ENCODE measurements at places on chromosomes 11 and 22. TPM values are rescaled to one million over a fixed set of nuclear protein-coding genes. Genes with fewer than 3 reads are reported as not detected.

OR2D2 gene
- not detected for total RNA-seq

SMIM35 gene
- total RNA-seq, result not detected

APOA4 gene
- total RNA-seq, result not detected

NLRP6 gene
- total RNA-seq, result not detected

C11orf52 gene
- total RNA-seq, result 0.60 TPM

IL18 gene
- 5.3 TPM for total RNA-seq

C1QTNF4 gene
- 0.20 TPM for total RNA-seq

SCN2B gene
- total RNA-seq, result 0.29 TPM

RAB38 gene
- 3.2 TPM for total RNA-seq

CDHR5 gene
- total RNA-seq, result not detected

OR8G1 gene
- not detected for total RNA-seq

ZBTB16 gene
- total RNA-seq, result 0.36 TPM

ZNF280B gene
- 4.0 TPM for total RNA-seq

OR5P2 gene
- total RNA-seq, result 1.4 TPM

MUC5AC gene
- not detected for total RNA-seq

FGF19 gene
- total RNA-seq, result not detected

TBX1 gene
- total RNA-seq, result 6.8 TPM

KLHL35 gene
- 0.87 TPM for total RNA-seq

TRIM49B gene
- not detected for total RNA-seq

MRGPRF gene
- 4.1 TPM for total RNA-seq

ME3 gene
- 26.5 TPM for total RNA-seq

ELF5 gene
- not detected for total RNA-seq

OR6A2 gene
- total RNA-seq, result 0.09 TPM

OLFML1 gene
- not detected for total RNA-seq

YPEL4 gene
- total RNA-seq, result 0.62 TPM

SEPTIN5 gene
- total RNA-seq, result 7.3 TPM

NXPE2 gene
- total RNA-seq, result 0.11 TPM

ADORA2A gene
- total RNA-seq, result 3.9 TPM

NCAM1 gene
- 17.4 TPM for total RNA-seq

APOL3 gene
- total RNA-seq, result 2.5 TPM

BACE1 gene
- total RNA-seq, result 32.6 TPM

OR51G1 gene
- total RNA-seq, result not detected

GPR83 gene
- total RNA-seq, result 0.14 TPM

TRIM48 gene
- not detected for total RNA-seq

TMA7B gene
- total RNA-seq, result not detected

POLR2L gene
- total RNA-seq, result 212 TPM

OR52D1 gene
- total RNA-seq, result not detected

MAPK12 gene
- total RNA-seq, result 29.1 TPM

ADM2 gene
- total RNA-seq, result 23.0 TPM

MOGAT2 gene
- not detected for total RNA-seq

APOL5 gene
- total RNA-seq, result not detected

GRM5 gene
- 0.70 TPM for total RNA-seq

OR10A2 gene
- not detected for total RNA-seq

CCDC85B gene
- 29.9 TPM for total RNA-seq

FADD gene
- 37.8 TPM for total RNA-seq

GSTT2 gene
- not detected for total RNA-seq

CSNK1E gene
- 171 TPM for total RNA-seq

KRTAP5-8 gene
- total RNA-seq, result not detected

CCDC15 gene
- total RNA-seq, result 1.0 TPM

SNX19 gene
- 48.4 TPM for total RNA-seq

All from astrocyte (in vitro differentiated cells and primary cell).